ENCODE measurements at places on chromosomes 1 and 21.
A peak's percentile ranks its signal among the peaks of the same experiment; 100 is the strongest.

DNA sequence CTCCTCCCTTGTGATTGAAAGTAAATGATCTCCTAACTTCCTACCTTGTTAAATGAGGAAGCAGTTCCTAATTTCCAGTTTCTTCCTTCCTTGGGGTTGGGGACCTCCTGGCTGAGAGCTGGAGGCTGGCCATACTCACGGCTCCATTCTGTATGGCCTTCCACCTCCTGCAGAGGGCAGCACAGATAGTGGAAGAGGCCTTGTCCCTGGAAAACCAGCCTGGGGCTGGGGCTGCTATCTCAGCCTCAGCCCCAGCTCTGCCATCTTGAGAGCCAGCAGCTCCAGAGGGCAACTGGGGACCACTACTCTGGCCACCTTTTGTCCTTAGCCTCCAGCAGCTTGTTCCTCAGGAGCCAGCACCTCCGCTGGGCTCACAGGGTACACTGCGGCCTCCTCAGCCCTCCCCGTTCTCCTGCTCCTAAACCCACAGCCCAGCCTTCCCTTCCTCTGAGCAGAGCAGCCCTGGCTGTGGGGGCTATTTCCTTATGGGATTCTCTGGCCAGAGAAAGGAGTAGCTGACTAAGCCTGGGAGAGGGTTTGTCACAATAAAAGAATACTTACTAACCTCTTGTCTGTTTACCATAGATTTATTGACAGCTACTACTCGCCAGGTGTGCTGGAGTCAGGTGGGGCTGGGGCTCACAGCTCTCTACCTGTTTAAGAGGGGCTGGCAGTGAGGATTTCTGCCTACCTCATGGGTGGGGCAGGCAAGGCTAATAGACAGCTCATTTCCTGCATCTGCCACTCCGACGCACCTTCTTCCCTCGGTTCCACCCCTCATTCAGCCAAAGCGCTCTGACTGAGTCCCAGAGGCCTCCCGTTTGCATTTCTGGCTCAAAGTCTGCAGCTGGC, 6.3 kb downstream of the TMEM234 start:
- DNase-seq: peak; percentile 32

DNA sequence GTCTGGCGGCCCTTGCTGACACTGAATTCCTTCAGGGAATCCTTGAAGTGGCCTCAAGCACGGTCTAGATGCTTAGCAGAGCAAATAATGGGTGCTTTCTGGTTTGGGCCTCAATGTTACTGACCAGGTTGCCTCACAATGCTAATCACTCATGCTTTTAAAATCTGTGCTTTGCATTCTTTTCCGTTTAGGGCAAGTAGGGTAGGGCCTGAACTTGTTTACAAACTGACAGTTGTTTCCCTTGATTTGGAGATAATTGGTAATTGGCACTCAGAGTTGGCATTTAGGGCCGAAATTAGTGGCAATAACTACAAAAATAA, 1.4 kb downstream of the VPS13D start:
- no peak for DNase-seq

GRCh38 chr1:222994511-222995235, 148.4 kb downstream of the TLR5 start:
- no peak for DNase-seq

DNA sequence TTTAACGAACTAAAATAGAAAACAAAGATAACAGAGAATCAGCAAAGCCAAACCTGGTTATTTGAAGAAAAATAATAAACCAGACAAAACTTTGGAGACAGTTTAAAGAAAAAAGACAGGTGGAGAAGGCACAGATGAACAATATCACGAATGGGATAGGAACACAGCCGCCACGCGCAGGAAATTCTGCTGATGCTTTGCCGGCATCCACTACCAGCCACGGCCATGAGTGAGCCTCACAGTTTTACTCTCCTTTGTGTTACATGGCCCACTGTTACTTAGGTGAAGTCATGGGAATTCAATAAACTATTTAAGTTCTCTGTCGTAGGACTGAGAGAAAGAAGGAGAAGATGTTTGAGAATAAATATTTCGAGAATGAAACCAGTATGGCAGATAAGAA, 503.4 kb downstream of the TTLL7 start:
- DNase-seq: no peak

DNA sequence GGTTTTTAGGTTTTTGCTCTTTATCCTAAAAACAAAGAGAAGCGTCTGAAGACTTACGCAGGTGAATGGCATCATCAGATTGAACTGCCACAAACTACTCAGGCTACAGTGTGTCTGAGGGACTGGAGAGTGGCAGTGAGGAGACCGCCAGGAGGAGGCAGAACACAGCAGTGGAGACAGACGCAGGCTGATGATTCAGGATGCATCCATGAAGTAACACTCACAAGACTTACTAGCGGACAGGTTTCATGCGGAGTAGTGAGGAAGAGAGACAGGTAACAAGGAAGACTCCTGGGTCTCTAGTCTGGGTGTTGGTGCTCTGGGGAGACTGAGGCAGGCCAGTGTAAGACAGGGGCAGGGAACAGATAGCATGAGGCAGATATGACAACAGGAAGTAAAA, 5.7 kb downstream of the HSF2BP start:
- DNase-seq: no peak

GRCh38 chr1:201175820-201176500, 14.7 kb upstream of the IGFN1 start:
- no peak for DNase-seq

- no peak for DNase-seq
Measured at GRCh38 chr1:78211483-78212092, 165.8 kb downstream of the GIPC2 start.

DNA sequence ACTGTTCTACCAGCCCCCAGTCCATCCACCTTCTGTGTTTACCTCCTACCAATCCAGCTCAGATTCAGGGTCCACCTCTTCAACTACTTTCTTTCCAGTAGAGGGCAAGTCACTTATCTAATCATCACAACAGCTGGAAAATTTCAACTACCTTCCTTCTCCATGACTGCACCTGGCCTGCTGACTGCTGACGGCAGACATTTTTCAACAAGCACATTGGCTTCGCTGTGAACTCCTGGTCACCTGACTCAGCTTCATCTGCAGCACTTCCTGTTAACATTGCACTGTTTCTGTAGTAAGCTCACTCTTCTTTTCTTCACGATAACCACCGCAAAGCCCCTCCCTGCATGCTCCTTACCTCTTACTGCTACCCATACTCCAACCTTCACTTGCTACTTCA, 405.7 kb downstream of the NTNG1 start:
- no peak for DNase-seq

- DNase-seq: no peak
Measured at GRCh38 chr1:44101328-44101727, 17.3 kb upstream of the KLF17 start.

GRCh38 chr1:228293816-228294500, 86.1 kb downstream of the OBSCN start:
- DNase-seq: no peak

- DNase-seq: peak; percentile 5
Measured at GRCh38 chr1:111754984-111755330, 744 bp upstream of the DDX20 start.

DNA sequence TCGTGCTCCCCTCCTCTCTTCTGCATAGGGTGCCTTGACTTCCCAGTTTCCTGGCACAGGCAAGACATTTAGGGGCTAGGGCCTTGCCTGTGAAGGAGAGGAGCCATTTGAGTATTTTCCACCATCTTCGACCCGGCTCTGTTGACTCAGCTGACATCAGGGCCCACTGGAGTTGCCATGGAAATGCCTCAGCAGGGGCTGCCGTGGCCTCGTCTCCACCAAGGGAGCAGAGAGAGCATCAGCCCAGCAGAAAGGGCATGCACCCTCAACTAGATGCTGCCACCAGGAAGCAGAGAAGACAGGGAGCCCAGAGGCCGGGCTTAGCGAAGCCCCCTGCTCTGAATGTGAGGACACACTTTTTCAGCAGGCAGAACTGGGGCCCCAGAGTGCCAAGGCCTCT, 101.9 kb upstream of the ACTL8 start:
- DNase-seq: no peak

DNA sequence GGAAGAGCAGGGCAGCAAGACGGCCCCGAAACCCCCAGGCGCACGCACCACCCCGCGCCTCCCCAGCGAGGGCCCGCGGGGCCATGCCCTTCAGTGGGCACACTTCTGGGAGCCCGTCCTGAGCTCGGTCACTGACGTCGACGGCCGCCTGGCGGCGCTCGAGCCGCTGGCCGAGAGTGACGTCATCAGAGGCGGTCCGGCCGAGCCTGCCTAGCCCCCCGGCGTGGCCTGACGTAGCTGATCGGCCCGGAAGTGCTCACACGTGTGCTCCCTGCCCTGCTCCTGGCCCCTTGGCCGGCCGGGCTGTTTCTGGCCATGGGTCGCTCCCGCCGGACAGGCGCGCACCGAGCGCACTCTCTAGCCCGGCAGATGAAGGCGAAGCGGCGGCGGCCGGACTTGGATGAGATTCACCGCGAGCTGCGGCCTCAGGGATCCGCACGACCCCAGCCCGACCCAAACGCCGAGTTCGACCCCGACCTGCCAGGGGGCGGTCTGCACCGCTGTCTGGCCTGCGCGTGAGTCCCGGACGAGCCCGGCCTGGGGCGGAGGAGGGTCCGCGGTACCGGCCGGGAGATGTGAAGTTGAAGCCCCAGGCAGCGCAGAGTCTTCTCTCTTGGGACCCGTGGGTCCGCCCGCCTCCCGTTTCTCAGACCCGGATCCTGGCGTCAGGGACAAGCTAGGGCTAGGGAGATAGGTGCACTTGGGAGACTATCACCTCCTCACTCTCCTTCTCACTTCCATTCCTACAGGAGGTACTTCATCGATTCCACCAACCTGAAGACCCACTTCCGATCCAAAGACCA, at the start of gene ZNF593:
ZNF593 (plus strand) TSS at position 240 of the 803 bp plus-strand sequence; CDS start at position 316, 76 bp downstream.
- peak; percentile 86 for DNase-seq

- no peak for DNase-seq
Measured at GRCh38 chr1:116739371-116740012, 14.7 kb upstream of the CD2 start.

DNA sequence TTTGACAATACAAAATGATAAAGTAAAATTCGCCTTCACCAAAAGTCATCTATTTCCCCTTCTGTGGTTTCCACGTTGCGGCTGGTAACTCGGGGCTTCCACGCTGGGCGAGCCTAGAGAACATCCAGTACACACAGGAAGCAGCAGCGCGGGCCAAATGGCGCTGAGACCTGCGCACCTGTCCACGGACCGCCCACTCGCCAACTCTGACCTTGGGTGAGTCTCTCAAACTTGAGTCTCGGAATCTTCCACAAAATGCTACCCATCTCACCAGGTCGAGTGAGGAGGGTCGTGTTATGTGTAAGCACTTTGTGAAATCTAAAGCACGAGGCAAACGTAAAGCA, 820 bp upstream of the TTF2 start:
- DNase-seq: peak; percentile 64

- DNase-seq: no peak
Measured at GRCh38 chr1:61131716-61132115, 49.4 kb downstream of the NFIA start.

- DNase-seq: no peak
Measured at GRCh38 chr1:163896001-163896400, 574.2 kb downstream of the NUF2 start.

- DNase-seq: no peak
Measured at GRCh38 chr1:65170511-65171142, 22.6 kb downstream of the AK4 start.

GRCh38 chr1:228989992-228990827, 254.9 kb downstream of the RHOU start:
- no peak for DNase-seq

GRCh38 chr1:12063141-12064072, at the start of gene TNFRSF8:
Gene TNFRSF8 (plus strand): TSS chr1:12063303. CDS start chr1:12063599, 296 bp downstream.
- no peak for DNase-seq

DNA sequence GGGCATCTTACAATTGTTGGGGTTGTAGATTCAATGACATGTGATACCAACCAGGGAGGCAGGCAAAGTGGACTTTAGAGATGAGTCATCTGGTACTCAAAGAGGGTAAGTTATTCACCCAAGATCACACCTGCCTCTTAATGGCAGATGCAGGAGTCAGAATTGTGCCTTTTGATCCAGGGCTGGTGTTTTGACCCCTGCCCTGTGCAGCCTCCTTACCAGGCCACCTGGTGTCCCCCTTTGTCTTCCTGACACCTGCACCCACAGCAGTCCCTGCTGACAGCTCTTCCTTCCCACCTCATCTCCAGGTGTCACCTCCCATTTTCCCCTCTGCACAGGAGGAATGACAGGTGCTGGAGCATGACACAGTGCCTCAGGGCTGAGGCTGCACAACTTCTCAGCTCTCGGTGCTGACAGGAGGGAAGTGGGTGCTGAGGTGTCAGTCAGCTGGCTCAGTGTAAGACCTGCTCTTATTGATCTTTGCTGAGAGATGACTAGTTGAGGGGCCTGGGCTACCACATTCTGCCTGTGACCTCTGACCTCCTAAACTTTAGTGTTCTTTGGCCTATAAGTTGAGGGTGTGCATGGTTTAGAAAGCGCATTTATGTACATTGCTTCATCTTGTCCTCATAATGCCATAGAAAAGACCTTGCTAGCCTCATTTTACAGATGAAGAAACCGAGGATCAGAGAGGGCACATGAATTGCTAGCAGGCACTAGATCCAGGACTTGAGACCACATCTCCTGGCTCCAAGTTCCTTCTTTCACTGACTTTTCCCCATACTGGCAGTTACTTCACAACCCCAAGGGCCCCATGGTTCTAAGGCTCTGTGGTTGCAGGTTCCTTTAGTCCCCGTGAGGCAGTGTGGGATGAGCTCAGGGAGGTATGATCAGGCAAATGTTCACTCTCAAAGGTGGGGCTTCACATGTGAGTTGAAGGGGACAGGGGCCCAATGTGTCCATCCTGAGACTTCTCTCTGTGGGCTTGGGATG, 31.3 kb downstream of the CACNA1E start:
- DNase-seq: no peak

- DNase-seq: no peak
Measured at GRCh38 chr1:203473781-203474305, 1.8 kb upstream of the PRELP start.

DNA sequence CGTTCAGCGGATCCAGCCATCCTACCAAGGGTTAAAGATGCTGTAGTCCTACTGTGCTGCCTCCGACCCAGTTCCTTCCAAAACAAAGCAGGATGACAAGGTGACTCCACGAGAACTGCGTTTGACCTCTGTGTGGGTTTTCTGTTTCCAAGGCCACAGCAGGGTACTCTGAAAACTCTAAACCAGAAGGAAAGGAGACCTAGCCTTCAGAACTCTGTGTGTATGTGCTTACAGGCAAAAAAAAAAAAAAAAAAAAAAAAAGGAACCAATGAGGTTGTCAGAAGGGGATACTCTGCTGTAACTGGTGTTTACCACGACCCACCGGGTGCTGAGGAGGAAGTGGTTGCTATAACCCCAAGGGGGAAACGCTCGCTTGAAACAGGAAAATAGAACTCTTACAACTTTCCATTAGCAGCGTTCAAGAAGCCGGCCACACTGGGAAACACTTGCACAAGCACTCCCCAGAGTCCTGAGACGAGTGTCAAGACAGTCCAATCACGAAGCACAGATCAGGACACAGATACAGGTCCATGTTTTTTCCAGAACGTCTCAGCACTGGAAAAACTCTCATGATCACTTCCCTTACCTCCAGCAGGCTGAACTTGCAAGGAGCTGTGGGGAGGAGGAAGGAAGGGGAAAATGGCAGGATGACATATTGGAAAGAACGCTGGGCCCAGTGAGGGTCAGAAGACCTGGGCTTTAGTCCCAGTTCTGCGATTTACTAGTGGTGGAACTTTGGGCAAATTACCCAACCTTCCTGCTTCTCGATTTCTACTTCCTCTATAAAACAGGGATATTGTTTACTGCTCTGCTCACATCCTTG, 64.0 kb downstream of the ITPKB start:
- DNase-seq: no peak

Measured in stimulated activated CD4-positive, alpha-beta T cell treated with anti-CD3 and anti-CD28 coated beads, TNF-alpha, amount 100 ng/mL, for 48 hours (primary cell).